Pericardium fibroblast (primary cell): ENCODE measurements at places on chromosomes 16 and 17. TPM values are rescaled to one million over a fixed set of nuclear protein-coding genes. Genes with fewer than 3 reads are reported as not detected.

The CTRB1 gene
- total RNA-seq: not detected in 2 replicates

The ADGRG3 gene
- not detected in 2 replicates for total RNA-seq

The SPG7 gene
- 46.0 and 67.1 TPM in 2 replicates for total RNA-seq

The FOXC2 gene
- total RNA-seq: 1.7 and 6.3 TPM in 2 replicates

The CD300A gene
- total RNA-seq: not detected in 2 replicates
